Posterior cingulate gyrus (tissue), 11 donors: ENCODE measurements at places on chromosomes 6 and 20.
A peak's percentile ranks its signal among the peaks of the same experiment; 100 is the strongest.

DNA sequence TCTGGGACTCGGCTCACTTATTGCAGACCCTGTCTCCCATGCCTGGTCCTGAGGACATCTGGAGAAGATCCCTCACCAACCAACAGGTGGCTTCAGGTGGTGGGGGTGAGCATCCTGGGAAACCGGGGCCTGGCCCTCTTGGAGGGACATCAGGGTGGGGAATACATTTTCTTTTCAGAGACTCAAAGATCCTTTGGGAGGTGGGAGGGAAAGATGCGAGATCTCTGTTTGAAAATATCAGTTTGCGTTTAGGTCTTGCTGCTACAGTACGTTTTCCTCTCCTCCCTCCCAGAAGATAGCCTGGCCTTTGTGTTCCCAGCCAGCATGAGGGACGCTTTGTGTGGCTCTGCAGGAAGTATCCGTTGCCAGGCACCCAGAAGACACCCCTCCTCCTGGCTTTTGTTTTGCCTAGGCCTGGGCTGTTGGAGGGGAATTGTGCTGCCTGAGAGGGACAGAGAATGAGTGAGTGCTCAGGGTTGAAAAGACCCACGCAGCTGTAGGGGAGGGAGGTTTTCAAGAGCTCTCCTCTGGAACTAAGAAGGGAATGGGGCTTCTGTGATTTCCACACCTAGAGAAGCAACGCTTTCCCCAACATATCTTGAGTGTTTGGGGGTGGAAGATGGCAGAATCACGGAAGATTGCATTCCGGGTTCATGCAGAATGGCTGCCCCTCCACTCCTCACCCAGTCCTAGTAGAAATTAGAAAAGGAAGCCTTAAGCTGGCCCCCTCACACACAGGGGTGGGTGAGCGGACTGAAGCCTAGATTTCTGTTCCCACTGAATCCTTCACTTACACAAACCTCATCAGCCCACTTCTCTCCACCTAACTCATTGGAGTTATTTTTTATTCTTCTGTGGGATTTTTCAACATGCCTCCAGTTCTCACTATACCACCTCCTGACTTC is 22.0 kb upstream of the SLC2A12 start:
- peak; percentile 69 for DNase-seq

DNA sequence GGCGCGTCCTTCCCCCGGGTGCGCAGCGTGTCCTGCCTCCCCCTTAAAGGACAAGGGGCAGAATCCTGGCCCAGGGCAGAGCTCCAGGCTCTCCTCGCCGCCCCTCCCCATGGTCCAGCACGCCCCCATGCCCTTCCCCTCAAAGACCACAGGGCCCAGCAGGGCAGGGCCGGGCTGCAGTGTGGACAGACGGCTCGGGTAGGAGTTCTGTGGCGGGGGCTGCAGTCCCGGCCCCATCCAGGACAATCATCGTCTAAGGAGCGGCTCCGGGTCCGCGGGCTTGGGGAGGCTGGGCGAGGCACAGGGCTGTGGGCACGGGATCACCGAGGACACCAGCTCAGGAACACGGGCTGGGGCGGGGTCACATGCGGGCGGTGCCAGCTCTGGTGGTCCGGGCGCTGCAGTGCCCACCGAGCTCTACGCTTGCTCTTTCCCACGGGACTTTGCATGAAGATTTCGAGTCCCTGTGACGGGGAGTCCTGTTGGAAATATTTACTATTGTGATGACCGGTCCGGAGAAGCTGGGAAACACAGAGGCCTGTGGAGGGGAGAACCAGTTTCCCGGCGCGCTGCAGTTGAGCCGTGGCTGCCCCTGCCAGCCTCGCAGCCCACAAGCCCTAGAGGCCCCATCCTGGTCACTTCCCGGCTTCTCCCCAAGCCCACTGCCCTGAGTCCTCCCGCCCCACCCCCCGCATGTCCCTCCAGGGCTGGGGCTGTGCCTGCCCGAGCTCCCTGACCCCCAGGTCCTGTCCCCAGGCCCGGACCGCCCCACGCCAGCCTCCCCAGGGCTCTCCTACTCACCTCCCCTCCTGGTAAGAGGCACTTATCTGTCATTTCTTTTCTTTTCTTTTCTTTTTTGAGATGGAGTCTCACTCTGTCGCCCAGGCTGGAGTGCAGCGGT is 20.6 kb downstream of the SLC17A9 start:
- no peak for DNase-seq

- DNase-seq, result peak; percentile 46
Measured at GRCh38 chr20:53757472-53757913, 163.9 kb upstream of the ZNF217 start.

DNA sequence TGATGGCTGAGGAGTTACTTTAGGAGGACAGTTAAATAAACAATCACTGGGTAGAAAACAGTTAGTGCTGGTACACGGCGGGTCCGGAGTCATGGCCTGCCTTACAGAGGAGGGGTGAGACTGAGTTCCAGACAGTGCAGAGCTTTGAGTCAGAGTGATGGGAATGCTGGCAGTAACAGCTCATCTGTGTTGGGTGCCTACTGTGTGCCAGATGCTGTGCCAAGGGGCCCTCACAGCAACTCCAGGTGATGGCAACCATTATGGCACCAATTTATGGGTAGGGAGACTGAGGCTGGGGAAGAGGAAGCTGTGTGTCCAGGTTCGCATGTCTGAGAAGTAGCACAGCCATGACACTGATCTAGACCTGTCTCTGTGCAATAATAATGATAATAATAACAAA is 132.6 kb downstream of the CEBPB start:
- DNase-seq, result no peak

GRCh38 chr20:11431621-11432020 is 486.1 kb upstream of the BTBD3 start:
- DNase-seq, result no peak

DNA sequence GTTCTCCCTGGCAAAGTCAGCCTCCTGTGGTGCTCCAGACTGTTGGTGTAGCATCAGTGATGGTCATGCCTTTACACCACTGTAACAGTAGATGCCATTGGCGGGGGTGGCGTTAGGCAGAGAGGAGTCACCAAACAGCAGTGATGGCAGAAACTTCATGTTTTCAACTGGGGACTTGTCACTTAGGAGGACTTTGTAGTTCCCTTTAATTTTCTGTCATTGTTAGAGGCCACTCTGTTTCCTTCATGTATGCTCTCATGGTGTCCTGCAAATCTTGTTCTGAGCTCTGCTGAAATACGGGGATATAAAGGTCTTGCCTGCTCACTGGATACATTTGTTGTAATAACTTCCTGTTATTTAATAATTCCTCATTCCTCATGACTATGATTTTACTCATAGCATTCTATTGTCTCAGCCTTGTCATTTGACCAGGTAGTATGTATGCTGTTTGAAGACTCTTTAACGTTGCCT is 4.6 kb downstream of the MAP3K4 start:
- DNase-seq, result no peak

GRCh38 chr20:14751191-14751590 is 413.8 kb upstream of the FLRT3 start:
- no peak for DNase-seq

GRCh38 chr20:41030531-41031242 is 2.1 kb downstream of the TOP1 start:
- DNase-seq, result no peak

DNA sequence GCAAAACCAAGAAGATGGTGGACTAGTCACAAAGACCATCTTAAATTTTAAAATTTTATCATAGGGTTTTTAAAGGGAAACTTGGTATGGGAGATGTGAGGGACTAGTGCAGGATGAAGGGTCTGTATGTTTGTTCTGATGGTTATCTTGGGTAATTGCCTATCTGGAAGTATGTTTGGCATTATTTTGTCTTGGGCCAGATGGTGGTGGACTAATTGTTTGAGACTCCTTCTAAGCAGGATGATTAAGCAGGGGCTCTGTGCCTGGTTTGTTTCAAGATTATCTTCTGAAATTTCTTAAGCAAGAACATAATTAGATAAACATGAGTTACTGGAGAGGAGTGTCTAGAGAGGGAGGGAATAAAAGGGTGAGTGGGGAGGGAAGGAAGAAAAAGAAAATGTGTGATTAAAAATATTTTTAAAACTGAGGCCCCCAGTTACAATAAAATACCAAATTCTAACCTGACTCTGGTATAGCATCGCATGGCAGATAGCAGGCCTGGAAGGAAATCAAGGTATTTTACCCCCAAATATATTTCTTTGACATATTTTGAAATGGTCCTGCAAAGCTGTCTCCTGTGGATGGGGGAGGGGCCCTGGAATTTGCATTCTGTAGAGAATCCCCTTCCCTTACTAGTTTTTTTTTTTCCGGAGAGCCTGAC is 49.9 kb upstream of the FAM184A start:
- DNase-seq, result no peak

DNA sequence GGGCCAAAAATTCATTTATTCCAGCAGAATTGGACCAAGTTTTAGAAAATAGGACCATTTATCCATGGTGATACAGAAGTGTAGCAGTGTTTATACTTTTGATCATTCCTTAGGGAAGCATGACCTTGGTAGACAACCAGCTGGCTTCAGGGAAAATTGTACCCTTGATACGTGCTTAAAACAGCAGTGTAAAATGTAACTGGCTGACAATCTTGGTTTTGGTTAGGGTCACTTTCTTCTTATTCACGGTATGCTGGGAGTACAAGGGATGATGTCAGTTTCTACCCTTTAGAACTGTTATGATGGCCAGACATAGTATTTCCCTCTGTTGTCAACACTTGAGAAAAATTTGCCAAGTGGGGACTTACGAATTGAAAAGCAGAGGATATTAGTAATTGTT is 157.1 kb downstream of the BCKDHB start:
- no peak for DNase-seq

DNA sequence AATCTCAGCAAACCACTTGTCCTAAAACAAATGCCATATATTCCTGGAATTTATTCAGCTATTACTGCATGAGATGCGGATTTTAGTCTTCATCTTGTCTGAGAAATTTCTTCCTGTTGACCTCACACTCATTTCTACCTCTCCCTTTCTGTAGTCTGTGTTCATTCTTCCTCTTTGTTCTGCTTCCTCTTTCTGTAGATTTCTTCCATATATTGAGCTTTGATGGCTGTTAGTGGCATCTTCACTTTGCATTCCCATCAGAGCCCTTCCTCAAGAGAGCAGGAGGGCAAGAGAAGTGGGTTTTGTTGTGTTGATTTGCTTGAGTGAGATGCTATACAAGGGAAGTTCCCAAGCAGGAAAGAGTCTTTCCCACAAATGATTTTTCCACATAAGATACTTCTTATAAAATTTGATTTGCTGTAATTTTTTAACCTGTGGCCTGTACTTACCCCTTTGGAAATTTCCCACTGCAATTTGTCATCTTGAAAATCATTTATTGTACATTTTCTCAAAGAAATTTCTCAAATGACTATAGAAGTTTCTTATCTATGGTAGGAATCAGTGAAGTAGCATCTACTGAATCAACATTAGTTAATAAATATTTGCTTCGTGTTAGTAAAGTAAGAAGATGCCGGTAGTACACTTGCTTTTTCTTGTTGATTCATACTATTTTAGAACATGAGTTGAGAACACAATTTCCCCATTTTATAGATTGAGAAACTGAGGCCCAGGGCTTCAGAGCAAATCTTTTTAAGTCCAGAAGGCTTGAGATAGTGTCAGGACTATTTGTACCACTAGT is 43.8 kb downstream of the MAP3K4 start:
- DNase-seq, result no peak

DNA sequence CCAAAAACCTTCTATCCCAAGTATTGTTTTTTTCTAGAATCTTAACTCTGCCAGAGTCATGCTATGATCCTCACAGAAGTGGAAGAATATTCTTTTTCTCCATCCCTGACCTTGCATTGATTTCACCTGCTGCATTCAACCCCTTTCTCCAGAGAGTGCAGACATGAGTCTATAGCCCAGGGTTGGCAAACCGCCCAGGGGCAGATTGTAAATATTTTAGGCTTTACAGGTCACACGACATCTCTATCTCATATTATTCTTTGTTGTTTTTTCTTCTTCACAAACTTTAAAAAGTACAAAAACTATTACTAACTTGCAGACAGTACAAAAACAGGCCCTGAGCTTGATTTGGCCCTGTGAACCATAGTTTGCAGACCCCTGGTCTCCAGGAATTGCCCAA is 112.1 kb upstream of the ASF1A start:
- no peak for DNase-seq

DNA sequence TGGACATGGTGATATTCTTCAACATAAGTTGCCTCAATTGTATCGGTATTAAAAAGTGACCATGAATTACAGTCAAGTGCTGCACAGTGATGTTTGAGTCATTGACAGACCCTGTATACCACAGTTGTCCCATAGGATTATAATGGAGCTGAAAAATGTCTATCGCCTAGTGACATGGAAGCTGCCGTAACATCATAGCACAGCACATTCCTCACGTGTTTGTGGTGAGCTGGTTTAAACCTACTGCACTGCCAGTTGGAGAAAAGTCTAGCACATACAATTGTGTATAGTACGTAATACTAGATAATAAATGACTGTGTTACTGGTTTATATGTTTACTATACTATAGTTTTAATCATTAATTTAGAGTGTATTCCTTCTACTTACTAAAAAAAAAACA is 150.2 kb downstream of the CDH26 start:
- DNase-seq, result no peak

DNA sequence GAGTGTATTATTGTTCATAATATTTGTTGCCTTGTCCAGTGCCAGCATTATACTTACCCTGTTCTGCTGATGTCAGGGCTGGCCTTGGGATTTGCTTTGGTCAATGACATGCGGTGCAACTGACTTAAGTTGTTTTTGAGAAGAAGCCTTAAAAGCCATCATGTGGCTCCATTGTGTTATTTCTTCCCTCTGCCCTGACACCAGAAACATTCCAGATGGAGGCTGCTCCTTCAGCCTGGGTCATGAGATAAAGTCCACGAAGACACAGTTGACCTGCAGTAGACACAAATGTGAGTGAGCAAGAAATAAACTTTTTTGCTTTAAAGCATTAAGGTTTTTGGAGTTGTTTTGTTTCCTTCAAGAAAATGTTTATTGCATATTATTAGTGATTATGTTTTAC is 7.5 kb upstream of the HINT3 start:
- DNase-seq, result no peak

DNA sequence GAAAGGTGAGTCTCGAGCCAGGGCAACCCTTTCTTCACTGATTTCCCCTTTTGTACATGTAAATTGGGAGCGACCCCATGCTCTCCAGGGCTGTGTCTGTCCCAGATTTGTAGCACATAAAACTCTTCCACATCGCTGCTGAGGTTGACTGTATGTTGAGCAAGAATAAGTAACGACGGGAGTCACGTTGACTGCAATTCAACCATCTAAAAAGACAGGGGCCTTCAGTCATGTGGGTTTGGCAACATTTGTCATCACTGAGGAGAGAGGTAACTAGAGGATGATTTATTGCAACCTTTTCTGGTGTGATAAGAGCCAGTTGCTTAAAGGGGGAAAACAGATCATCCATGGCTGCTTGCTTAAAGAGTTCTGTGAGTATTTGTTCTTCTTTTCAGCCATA is 159.4 kb upstream of the SULF2 start:
- no peak for DNase-seq

DNA sequence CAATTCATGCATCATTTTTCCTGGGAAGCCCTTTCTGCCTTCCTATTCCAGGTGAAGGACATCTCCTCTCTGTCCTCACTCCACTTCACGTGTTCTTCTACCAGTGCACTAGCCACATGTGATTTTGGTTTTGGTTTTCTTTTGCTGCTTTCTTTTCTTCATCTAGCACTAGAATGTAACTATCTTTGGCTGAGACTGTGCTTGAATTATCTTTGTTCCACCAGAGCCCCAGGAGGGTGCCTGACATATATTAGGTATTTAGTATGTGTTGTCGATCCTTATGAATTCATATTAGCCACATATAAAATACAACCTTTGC is 79.9 kb downstream of the VGLL2 start:
- DNase-seq, result no peak
